Cerebellar nuclear complex (tissue), 1 donor: ENCODE measurements at places on chromosomes 2 and 18.

- DNase-seq, result no peak
Measured at GRCh38 chr2:187920511-187920910, 366.3 kb upstream of the TFPI start.

GRCh38 chr2:316381-316780, 28.5 kb upstream of the ALKAL2 start:
- DNase-seq, result no peak

DNA sequence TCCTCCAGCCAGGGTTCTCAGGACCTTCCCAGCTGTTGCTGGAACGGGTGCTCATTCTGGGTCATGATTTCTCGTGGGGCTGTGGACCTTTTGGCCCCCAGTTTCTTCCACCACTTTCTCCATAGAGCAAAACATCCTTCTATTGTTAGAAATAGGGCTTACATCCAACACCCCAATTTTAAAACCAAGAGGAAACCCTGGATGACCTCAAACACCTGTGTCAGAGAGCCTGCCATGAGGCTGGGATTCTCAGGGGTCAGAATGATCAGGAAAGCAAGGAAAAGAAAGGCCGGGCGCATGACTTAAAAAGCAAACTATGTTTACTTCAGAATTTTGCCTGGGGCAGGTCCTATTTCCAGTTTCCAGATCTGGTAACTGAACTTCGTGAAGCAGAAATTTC, 307.9 kb upstream of the MEIS1 start:
- no peak for DNase-seq

- DNase-seq, result no peak
Measured at GRCh38 chr2:197710424-197711042, 5.4 kb downstream of the MARS2 start.

DNA sequence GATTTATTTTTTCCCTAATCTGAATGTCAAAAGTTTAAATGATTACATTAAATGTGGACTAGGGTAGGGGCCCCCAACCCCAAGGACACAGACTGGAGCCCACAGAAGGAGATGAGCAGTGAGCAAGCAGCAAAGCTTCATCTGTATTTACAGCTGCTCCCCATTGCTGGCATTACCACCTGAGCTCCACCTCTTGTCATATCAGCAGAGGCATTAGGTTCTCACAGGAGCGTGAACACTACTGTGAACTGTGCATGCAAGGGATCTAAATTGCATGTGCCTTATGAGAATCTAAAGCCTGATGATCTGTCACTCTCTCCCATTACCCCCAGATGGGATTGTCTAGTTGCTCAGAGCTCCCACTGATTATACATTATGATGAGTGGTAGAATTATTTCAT, 3.8 kb downstream of the MOB1A start:
- DNase-seq, result no peak

- DNase-seq, result no peak
Measured at GRCh38 chr18:1006304-1006703, 101.6 kb downstream of the ADCYAP1 start.

DNA sequence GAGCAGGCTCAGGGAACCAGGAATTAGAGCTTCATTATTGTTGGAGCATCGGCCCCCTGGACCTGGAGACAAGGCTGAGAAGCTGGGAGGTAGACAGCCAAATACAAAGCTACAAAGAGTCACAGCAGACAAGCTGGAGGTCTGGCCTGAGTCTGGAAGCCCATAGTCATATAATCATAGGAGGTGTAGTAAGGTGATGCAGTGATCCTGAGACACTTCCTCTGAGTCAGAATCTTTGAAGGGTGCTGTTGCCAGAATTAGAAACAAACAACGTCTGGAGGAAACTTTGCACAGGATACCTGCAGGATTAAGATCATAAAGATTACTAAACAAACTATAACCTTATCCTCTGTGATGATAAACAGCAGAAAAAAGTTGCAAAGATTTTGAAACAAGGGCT, 213.8 kb downstream of the DSC3 start:
- DNase-seq, result no peak

GRCh38 chr2:31259075-31259474, 25.1 kb downstream of the EHD3 start:
- no peak for DNase-seq

DNA sequence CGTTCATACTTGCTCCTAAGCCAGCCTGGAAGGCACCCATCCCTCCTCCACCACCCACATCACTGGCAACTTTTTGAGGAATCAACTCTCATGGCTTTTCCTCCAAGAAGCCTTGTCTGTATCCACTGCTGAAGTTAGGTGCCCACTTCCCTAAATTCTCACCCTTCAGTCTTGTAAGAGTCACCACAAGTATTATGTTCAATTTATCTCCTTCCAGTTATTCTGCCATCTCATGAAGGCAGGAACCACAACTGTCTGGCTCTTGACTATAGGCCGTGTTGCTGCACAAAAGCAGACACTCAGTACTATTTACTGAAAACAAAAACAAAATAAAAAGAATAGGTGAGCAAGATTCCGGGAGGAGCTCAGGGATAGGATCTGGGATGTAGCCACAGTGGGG, 234.8 kb downstream of the CYRIA start:
- no peak for DNase-seq

- DNase-seq, result no peak
Measured at GRCh38 chr2:220143336-220143735, 515.9 kb downstream of the SLC4A3 start.

DNA sequence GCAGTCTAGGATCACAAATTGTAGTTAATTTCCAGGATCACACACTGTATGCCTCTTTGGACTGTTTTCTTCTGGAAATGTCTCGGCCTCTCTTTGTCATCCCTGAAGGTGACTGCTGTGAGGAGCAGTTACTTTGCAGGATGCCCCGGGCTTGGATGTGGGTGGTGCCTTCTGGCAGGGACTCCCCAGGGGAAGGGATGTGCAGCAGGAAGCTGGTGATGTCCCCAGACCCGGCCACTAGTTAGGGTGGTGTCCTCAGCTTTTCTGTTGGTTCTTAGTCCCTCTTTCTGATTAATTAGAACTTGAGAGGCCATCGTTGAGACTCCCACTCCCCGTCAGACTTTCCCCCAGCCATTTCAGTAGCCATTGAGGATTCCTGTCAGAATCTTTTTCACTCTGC, 286.6 kb upstream of the HDAC4 start:
- DNase-seq, result no peak

DNA sequence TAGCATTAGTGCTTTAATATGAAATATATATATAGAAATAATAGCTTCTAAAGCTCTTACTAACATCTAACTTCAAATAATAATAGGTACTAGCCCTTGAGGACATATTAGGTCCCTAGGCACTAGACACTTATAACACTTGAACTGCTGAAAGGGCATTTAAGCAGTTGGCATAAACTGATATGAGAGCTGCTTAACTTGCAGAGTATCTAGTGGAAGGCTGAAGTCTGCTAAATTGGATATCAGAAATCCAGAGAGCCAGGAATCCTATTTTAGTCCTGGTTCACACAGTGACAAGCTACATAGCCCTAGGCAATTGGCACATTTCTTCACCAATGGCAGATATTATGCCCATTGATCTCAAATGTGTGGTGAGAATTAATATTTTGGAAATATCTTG, 326.9 kb upstream of the UBE2E3 start:
- no peak for DNase-seq

GRCh38 chr2:213036836-213037235, 114.6 kb downstream of the IKZF2 start:
- no peak for DNase-seq

- no peak for DNase-seq
Measured at GRCh38 chr2:135030826-135031225, 16.4 kb downstream of the MAP3K19 start.

GRCh38 chr2:158097481-158097880, 4.2 kb upstream of the UPP2 start:
- DNase-seq, result no peak

DNA sequence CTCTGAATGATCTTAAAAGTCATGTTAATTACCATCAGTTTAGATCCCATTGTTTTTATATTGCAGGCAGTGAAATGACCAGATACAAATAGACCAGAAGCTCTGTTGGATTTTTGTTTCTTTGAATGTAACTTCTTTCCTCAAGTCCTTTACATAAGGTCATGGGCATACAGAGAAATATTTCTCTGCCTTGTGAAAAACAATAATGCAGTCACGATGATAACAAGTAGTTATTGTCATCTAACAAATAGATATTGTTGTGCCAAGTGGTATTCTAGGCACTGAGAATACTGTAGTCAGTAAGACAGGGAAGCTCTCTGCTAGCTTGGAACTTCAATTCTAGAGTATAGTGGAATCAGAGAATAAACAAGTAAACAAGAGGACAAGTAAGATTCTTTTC, 94.7 kb upstream of the BARD1 start:
- DNase-seq, result no peak

DNA sequence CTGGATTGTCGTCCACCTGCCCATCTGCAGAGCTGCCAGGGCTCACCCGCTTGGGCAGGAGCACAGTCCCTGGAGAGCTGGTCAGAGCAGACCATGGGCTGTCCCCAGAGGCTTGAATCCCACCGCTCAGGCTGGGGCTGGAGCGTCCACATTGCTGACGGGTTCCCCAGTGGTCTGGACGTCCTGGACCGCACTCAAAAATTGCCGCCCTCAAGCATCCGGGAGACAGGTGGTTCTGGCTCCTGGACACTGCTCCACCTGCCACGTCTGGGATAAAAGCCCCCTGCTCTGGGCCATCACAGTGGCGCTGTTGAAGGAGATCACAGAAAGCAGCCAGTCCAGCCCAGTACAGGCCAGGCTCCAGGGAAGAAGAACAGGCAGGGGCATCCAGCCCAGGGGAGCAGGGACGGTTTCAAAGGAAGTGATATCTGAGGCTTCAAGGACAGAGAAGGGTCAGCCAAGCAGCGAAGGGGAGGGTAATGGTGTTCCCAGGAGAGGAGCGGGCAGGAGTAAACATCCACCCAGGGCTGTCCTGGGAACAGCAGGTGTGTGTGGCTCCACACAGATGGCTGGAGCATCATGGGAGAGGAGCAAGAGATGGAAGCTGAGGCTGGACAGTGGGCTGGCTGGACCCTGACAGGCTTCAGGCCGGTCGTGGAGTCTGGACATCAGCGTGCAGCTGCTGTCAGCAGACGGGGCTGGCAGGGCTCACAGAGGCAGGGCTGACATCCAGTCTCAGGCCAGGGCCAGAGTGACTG, 21.9 kb upstream of the ID2 start:
- DNase-seq, result no peak

GRCh38 chr2:74406035-74406434, 15.4 kb downstream of the C2orf81 start:
- DNase-seq, result no peak

DNA sequence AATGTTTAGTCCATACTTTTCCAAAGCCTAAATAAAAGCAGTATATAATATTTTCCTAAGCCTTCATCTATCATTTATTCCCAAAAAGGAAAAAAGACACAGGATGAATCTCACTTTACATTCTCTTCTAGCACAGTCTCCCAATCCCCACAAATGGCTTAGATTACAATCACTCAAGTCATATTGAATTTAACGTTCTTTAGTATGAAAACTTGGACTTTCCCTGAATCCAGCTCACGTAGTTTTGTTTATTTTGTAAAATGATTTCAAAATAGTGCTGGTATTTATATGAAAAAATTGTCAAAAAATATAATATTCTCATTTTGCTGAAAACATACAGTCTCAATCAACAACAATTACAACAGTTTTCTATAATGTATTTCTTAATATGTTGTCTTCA, 137.7 kb upstream of the CCDC150 start:
- DNase-seq, result no peak

DNA sequence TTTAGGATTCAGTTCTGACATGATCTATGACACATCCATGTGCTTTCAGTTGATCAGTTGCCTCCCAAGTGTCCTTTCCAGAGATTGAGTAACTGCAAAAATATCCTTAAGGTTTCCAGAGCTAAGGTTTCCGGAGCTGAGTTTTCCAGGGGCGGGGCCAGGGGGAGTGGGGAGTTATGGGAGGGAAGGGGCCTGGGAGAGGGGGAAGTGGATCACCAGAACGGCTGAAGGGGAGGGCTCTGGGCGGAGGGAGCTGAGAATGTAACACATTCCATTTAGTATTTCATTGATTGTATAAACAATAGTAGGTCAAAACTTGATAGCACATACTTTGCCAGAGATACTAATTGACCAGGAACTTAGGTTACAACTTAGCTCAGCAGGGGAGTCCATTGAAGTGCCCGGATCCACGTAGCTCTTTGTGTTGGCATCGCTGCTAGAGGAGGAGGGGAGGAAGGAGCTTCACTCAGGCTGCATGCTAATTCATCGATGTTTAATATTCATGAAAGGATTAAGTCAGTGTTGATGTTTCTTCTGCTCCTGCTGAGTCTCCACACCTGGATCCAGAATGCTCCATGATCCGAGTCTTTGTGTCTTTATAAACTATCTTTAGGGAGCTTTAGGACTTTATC, 289.8 kb downstream of the ALPK2 start:
- no peak for DNase-seq

DNA sequence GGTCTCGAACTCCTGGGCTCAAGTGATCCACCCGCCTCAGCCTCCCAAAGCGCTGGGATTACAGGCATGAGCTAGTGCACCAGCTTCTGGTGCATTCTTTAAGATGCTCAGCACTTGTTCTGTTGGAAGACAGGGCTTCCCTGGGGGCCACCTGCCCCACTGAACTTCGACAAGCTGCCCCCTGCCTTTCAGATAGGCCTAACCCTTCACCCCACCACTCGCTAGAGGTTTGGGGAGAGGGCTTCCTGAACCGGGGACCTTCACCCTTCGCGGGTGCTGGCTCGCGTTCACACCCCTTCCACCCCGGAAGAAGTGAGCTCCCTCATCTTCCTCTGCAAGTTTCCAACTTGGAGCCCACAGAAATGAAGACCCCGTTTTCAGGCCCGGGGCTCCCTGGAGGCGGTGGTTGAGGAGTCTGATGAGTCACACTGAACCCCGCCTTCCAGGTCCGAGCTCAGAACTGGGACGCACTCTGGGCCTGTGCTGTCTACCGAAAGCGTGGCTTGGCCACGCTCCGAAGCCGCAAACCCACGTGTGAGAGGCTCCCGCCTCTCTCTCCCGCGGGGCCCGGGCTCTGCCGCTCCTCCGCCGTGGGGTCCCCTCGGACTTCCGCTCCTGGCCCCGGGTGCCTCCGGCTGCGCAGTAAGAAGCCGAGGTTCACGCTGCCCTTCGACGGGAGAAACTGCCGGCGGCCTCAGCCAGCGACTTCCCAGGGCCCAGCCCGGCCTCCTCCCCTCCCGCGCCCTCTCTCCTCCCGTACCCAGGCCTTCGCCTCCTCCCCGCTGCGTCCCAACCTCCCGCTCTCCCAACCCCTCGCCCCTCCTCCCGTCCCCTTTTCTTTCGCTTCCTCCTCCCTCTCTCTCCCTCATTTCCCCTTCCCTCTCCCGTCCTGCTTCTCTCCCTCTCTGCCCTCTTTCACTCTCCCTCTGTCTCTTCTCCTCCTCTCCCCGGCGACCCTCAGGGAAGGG, 47.5 kb upstream of the SP3 start:
- DNase-seq, result no peak
